ENCODE measurements at places on chromosomes 2 and 18. TPM values are rescaled to one million over a fixed set of nuclear protein-coding genes. Genes with fewer than 3 reads are reported as not detected.

- no peaks in the 10 kb centered on the region for H3K4me1 ChIP-seq
- H3K27ac ChIP-seq = no peak overlapping the region
- no peak for ATAC-seq
- no peaks in the 10 kb centered on the region for H3K27me3 ChIP-seq
- H3K4me3 ChIP-seq = no peak overlapping the region
Observed at GRCh38 chr18:33818145-33818544, 240.1 kb downstream of the ASXL3 start.

GRCh38 chr2:36854241-36854640, 112.1 kb downstream of the STRN start:
- no peak for ATAC-seq
- peaks cover 12% of the 10 kb centered on the region for H3K4me1 ChIP-seq
- H3K27ac ChIP-seq = no peak overlapping the region
- H3K27me3 ChIP-seq = no peaks in the 10 kb centered on the region
- H3K36me3 ChIP-seq = peaks cover 97% of the 10 kb centered on the region
- H3K4me3 ChIP-seq = no peak overlapping the region

- ATAC-seq = no peak
- peaks cover 5% of the 10 kb centered on the region for H3K4me1 ChIP-seq
- H3K27me3 ChIP-seq = no peaks in the 10 kb centered on the region
- peaks cover 29% of the 10 kb centered on the region for H3K36me3 ChIP-seq
Observed at GRCh38 chr2:207115715-207116364, 49.9 kb downstream of the KLF7 start.

GRCh38 chr2:29281916-29282247, 166.7 kb downstream of the CLIP4 start:
- H3K4me3 ChIP-seq = no peak overlapping the region
- no peak for ATAC-seq
- no peaks in the 10 kb centered on the region for H3K36me3 ChIP-seq
- no peak overlapping the region for H3K27ac ChIP-seq

DNA sequence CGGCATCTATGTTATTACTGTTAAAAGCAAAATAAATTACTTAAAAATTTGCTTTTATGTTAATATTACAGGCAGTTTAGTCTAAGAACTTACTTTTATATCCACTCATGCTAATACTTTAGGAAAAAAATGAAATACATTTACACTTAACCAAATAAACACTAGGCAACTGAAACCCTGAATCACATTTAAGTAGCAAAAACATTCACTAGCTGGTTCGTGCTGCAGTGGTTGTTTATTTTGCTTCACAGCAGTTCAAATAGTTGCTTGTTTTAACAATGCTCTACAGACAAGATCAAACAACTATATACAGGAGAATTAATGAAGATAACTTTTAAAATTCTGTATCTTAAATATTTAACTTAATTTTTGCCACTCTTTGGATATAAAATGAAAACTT, 60.8 kb downstream of the ABCG8 start:
- no peak overlapping the region for H3K4me3 ChIP-seq
- no peaks in the 10 kb centered on the region for H3K4me1 ChIP-seq
- peaks cover 98% of the 10 kb centered on the region for H3K36me3 ChIP-seq

- no peak for ATAC-seq
- peaks cover 19% of the 10 kb centered on the region for H3K27me3 ChIP-seq
- no peaks in the 10 kb centered on the region for H3K4me1 ChIP-seq
- no peak overlapping the region for H3K4me3 ChIP-seq
- H3K27ac ChIP-seq = no peak overlapping the region
Observed at GRCh38 chr2:89851583-89851905, 1160.1 kb downstream of the RPIA start.

DNA sequence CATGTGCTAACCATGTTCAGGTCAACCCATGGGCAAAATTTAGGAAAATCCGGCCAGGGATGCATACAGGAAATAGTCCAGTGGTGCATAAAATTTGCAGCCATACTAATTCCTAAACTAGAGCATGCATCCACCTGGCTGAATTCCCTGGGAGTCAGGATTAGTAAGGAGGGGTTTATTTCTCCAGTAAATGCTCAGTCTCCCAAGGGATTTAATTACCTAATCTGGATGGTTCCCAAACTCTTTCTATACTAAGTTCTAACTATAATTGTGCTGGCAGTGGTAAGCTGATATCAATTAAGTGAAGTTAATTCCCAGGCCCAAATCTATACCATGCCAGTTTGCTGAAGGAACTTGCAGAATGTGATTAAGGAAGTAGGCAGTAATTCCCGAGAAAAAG, 26.2 kb upstream of the EVA1A start:
- no peaks in the 10 kb centered on the region for H3K36me3 ChIP-seq
- no peak overlapping the region for H3K27ac ChIP-seq
- no peak overlapping the region for H3K4me3 ChIP-seq
- ATAC-seq = no peak
- no peaks in the 10 kb centered on the region for H3K4me1 ChIP-seq

DNA sequence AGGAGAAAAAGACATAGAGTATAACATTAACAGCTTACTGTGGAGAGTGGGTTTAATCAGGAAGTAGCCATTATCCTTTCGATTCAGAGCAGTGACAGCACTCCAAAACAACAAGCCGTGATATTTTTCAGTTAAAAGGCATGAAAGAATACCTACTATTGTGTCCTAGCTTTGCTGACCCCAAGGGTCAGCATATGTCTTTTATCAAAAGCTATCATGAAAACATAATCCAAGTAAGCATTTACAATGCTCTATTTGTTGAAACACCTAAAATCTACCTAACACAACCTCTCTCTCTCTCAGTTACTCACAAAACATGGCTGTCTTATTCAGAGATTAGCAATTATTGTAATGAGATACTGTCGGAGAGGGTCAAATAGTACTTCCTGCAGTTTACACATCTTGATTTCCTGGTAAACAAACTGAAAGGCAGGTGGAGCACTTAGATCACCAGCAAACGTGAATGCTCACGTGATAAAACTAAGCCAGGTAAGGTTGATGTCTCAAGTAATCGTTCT, 100.0 kb downstream of the BAZ2B start:
- H3K4me3 ChIP-seq = peak overlapping the region; percentile 82
- peaks cover 10% of the 10 kb centered on the region for H3K4me1 ChIP-seq
- peak; percentile 95 for ATAC-seq
- peak overlapping the region; percentile 87 for H3K27ac ChIP-seq
- H3K27me3 ChIP-seq = no peaks in the 10 kb centered on the region

DNA sequence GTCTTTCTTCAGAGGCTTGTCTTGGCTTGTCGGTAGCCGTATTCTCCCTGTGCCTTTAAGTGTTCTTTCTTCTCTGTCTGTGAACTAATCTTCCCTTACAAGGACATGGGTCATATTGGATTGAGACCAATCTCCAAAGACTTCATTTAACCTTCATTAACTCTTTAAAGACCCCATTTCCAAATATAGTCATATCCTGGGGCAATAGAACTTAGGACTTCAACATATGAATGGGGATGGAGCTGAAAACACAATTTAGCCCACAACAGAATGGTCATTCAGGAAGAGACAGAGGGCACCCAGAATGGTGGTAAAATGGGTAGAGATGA, 82.1 kb upstream of the TANK start:
- H3K27me3 ChIP-seq = no peaks in the 10 kb centered on the region
- no peak for ATAC-seq
- peak overlapping the region; percentile 59 for H3K4me3 ChIP-seq
- H3K4me1 ChIP-seq = peaks cover 28% of the 10 kb centered on the region

GRCh38 chr2:239588451-239589269, 187.8 kb upstream of the HDAC4 start:
- H3K27ac ChIP-seq = no peak overlapping the region
- H3K27me3 ChIP-seq = no peaks in the 10 kb centered on the region
- no peaks in the 10 kb centered on the region for H3K36me3 ChIP-seq

GRCh38 chr2:54634564-54635511, 88.6 kb upstream of the EML6 start:
- peak overlapping the region; percentile 90 for H3K27ac ChIP-seq
- peak; percentile 82 for ATAC-seq
- peak overlapping the region; percentile 76 for H3K4me3 ChIP-seq
- no peaks in the 10 kb centered on the region for H3K27me3 ChIP-seq
- peaks cover 85% of the 10 kb centered on the region for H3K36me3 ChIP-seq

DNA sequence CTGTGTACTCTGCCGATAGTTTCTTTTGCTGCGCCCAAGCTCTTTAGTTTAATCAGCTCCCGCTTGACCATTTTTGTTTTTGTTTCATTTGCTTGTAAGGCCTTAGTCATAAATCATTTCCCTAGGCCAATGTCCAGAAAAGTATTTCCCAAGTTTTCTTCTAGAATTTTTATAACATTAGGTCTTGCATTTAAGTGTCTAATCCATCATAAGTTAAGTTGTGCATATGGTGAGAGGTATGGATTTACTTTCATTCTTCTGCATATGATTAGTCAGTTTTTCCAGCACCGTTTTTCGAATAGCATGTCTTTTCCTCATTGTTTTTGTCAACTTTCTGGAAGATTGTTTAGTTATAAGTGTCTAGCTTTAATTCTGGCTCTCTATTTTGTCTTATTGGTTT, 484.8 kb upstream of the CNTNAP5 start:
- ATAC-seq = no peak
- no peaks in the 10 kb centered on the region for H3K27me3 ChIP-seq
- no peaks in the 10 kb centered on the region for H3K4me1 ChIP-seq
- H3K36me3 ChIP-seq = no peaks in the 10 kb centered on the region
- H3K4me3 ChIP-seq = no peak overlapping the region

DNA sequence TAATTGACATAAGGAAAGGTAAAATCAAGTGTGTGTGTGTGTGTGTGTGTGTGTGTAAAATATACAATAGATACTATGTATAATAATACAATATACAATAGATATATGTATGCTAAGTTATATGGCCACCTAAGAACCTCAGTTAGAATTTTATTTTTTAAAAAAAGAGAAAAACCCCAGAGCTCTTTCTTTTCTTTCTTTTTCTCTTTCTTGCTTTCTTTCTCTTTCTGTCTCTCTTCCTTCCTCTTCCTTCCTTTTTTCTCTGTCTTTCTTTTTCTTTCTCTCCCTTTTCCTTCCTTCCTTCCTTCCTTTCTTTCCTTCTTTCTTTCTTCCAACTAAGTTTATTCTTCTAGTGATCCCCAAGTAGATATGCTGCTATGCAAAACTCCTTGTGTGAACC, 64.6 kb upstream of the FN1 start:
- H3K4me1 ChIP-seq = no peaks in the 10 kb centered on the region
- no peak overlapping the region for H3K27ac ChIP-seq

DNA sequence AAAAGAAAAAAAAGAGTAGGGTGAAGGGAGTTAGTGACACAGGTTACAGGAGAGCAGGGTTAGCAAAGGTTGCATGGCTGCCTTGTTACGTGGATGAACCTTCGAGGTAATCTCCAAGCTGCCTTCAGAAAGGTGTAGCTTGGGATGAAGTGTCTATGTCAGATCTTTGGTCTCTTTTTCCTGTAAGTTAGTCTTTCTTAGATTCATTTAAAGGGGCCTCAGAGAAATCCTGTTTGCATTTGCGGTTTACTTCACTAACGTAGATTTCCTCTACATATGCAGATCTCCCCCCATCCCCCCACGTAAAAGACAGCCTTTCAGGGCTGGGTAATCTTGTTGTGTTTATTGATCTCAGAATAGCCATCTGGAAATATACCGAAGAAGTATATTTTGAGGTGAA, 83.7 kb downstream of the MTA3 start:
- no peaks in the 10 kb centered on the region for H3K4me1 ChIP-seq
- peaks cover 5% of the 10 kb centered on the region for H3K36me3 ChIP-seq
- no peak overlapping the region for H3K27ac ChIP-seq
- ATAC-seq = no peak

CFC1 gene
- total RNA-seq = not detected

VWA3B gene
- not detected for total RNA-seq

BCL11A gene
- total RNA-seq = not detected

POTEI gene
- not detected for total RNA-seq

RBM44 gene
- total RNA-seq = 2.1 TPM

TPRKB gene
- 37.5 TPM for total RNA-seq

IER3IP1 gene
- total RNA-seq = 11.2 TPM

PIKFYVE gene
- total RNA-seq = 20.3 TPM

EMILIN1 gene
- total RNA-seq = 0.42 TPM

CCDC85A gene
- total RNA-seq = not detected

Data from activated T-helper 17 cell treated with anti-CD3 and anti-CD28 coated beads, Interleukin-2, amount 50 U/mL, for 72 hours (primary cell).